ENCODE measurements at places on chromosomes 7 and 10.

- DNase-seq: no peak
These were observed 650.4 kb downstream of the NXPH1 start for GRCh38 chr7:9083837-9084236.

DNA sequence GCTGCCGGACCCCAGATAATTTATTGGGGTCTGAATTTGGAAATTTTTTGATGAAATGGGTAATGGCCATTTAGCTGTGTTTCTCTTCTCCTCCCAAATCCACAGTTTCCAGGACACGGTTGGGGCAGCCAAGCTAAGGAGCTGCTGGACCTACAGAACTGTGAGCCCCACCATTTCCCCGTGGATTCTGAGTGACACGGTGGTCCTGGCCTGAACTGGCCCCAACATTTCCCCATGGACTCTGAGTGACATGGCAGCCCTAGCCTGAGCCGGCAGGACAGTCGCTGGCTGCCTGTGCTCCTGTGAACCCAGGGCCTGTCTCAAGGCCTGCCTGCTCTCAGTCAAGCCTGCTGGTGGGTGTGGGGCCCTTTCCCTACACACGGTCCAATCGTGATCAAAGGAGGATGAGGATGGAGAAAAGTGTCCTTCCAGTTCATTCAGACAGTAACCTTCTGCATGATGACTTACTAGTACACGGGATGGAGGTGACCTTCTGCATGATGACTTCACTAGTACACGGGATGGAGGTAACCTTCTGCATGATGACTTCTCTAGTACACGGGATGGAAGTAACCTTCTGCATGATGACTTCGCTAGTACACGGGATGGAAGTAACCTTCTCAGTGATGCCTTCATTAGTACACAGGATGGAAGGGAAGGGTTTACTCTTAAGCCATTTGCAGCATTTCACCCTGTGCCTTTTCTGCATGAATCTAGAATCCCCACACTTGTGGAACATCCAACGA, 359.9 kb downstream of the GLRX3 start:
- DNase-seq: no peak

GRCh38 chr7:51543801-51544553, 227.4 kb upstream of the COBL start:
- DNase-seq: no peak

- no peak for DNase-seq
These were observed 63.0 kb downstream of the GNAI1 start for GRCh38 chr7:80197627-80198026.

- DNase-seq: no peak
These were observed 6.4 kb upstream of the MSS51 start for GRCh38 chr10:73439605-73440312.

DNA sequence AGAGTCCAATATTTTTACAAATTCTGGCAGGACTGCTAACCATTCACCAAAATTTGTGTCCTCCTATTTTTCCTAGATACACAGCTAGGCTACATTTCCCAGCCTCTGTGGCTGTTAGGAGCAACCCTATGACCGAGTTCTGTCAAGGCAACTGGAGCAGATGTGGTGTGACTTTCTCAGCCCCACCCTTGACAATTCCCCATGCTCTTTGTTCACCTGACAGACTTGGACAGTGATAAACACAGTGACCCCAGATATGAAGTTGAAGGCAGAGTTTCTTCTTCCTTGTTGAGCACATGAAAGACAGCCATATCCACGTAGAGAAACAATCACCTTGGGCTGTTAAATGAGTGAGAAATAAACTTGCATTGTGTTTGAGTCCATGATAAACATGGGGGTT, 1162.1 kb downstream of the SORCS3 start:
- DNase-seq: no peak

DNA sequence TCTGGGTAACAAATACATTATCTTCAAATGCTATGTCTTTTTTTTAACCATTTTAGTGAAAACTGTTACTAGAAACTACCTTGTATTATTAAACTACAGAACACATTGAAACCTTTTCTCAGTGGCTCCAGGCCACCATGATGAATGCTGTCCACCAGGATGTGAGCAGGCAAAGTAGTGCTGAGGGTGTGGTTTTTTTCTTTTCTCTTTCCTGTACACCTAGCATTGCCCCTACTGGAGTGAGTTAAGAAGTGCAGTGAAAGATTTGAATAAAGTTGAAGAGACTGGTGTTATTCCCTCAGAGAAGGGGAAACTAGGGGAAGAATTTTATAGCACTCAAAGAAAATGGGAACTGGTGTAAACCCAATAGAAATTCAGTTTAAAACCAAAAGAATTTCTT, 120.0 kb upstream of the SAMD8 start:
- no peak for DNase-seq

- DNase-seq: no peak
These were observed 33.3 kb downstream of the A1CF start for GRCh38 chr10:50851884-50852671.

GRCh38 chr7:100632951-100633717, 8.2 kb downstream of the TFR2 start:
- DNase-seq: peak; percentile 31

GRCh38 chr10:75367021-75367487, 34.5 kb downstream of the ZNF503 start:
- no peak for DNase-seq

GRCh38 chr10:11152801-11153200, 135.1 kb downstream of the CELF2 start:
- DNase-seq: no peak

DNA sequence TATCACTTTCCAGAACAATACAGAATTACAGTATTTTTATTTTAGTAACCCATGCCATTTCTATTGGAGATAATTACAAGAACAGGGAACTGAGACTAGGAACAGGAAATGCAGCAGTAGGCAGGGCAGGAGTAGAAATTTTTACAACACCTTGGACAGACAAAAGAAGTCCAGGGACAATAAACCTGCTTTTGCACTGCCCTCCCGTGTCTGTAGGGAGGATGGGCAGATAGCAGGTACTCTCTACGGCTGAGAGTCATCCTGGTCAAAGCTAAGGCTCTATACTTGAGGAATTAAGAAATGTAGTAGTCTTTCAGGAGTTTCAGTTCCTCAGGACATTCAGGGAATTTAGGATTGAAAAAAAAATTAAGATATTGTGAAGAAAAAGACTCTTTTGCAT, 63.4 kb downstream of the VAX1 start:
- DNase-seq: no peak

GRCh38 chr7:44852590-44852989, 4.7 kb upstream of the H2AZ2 start:
- DNase-seq: no peak

DNA sequence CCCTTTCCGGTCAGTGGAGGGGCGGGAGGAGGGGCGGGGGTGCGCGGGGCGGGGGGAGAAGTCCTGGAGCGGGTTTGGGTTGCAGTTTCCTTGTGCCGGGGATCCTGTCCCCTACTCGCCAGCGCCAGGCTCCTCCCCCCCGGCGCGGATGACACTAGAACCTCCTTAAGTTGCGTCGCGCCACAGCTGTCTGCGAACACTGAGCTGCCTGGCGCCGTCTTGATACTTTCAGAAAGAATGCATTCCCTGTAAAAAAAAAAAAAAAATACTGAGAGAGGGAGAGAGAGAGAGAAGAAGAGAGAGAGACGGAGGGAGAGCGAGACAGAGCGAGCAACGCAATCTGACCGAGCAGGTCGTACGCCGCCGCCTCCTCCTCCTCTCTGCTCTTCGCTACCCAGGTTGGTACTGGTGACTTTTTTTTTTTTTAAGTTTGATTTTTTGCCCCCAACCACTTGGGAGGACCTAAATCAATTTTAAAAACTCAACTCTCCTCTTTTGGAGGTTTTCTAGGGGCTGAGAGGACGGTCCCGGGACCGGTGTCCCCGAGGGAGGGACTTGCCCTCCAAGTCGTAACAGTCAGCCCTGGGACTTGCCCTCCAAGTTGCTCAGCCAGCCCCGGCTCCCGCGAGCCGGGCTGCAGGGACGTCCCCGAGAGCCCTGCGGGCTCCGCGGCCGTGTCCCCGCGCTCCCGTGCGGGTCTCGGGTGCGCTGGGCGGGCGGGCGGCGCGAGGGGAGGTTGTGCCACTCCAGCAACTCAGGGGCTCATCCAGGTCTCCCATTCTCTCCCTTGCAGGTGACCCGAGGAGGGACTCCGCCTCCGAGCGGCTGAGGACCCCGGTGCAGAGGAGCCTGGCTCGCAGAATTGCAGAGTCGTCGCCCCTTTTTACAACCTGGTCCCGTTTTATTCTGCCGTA, at the start of gene GATA3:
Gene GATA3, plus strand, starts transcription at position 195 of the 914 bp plus-strand sequence. CDS start 968 bp downstream, outside the sequence.
- peak; percentile 59 for DNase-seq

GRCh38 chr7:32952876-32953275, 4.4 kb upstream of the FKBP9 start:
- no peak for DNase-seq

GRCh38 chr10:86177537-86178155, 188.9 kb downstream of the GRID1 start:
- DNase-seq: no peak

All from stimulated activated CD4-positive, alpha-beta T cell treated with anti-CD3 and anti-CD28 coated beads, Interleukin-1b, Interleukin-23, amount 100 ng/mL, for 1 hour (primary cell).